Cerebellum (tissue), 4 donors: ENCODE measurements at places on chromosomes 7 and 10.

- DNase-seq, result no peak
Measured at GRCh38 chr7:131370523-131370968, 42.9 kb downstream of the MKLN1 start.

GRCh38 chr10:6273351-6273750 lies 70.6 kb downstream of the PFKFB3 start:
- DNase-seq, result no peak

GRCh38 chr10:132849546-132850031 lies 63.6 kb upstream of the NKX6-2 start:
- DNase-seq, result no peak

DNA sequence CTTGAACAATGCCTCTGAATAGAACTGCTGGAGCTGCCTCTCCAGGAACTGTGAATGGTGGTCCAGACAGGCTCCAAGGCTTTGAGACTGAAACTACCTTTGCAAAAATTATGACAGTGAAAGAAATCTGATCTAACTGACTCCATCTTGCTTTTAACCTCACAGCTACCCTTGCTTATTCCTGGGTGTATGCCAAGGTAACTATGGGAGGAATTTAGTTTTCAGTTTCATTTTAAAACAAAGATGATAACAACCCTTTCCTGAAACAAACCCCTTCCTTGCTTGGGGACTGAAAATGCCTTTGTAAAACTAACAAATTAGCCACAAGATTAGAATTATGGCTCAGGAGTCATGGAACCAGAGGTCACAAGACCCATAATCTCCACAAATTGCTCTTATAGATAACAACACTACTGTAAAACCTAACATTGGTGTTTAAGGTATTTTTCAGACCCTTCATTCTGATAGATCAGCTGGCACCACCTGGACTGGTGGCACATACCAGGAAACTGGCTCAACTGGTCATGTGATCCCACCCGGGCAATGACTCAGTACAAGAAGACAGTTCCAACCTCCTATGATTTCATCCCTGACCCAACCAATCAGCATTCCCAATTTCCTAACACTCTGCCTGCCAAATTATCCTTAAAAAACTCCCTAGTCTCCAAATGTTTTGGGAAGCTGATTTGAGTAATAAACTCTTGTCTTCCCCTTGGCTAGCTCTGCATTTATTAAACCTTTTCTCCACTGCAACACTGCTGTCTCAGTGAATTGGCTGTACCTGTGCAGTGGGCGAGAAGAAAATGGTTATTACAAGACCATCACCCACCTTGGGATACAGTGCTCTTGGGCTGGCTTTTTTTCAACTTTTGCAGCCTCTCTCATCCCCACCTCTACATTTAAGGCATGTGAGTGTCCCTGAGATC lies 608.1 kb downstream of the TYW1 start:
- no peak for DNase-seq

DNA sequence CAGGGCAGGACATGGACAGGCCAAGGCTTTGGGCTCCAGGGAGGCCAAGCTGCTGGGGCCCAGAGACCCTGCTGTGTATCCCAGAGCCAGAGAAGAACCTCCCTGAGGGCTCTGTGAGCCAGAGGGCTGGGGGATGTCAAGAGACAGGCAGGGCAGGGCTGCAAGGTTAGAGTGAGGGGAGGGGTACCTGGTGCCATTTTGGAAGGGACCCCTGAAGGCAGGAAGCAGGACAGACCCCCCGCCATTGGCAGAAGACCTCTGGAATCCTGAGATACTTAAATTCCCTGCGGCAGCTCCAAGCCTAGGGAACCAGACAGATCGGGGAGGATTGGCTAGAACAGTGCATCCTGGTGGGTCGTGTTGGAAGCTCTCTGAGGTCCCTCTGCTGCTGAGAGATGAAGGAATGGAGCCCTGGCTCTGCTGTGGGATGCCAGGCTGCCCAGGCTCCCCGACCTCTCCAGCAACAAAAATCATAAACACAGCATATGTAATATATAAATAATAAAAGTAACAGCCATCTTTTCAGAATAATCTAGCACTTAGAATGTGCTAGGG lies 75.0 kb downstream of the LHPP start:
- DNase-seq, result no peak
